ENCODE measurements at places on chromosomes 7 and 10.

GRCh38 chr7:3787717-3788264 lies 486.7 kb downstream of the SDK1 start:
- no peak for DNase-seq

GRCh38 chr10:52952391-52953055 lies 179.9 kb upstream of the MBL2 start:
- no peak for DNase-seq

DNA sequence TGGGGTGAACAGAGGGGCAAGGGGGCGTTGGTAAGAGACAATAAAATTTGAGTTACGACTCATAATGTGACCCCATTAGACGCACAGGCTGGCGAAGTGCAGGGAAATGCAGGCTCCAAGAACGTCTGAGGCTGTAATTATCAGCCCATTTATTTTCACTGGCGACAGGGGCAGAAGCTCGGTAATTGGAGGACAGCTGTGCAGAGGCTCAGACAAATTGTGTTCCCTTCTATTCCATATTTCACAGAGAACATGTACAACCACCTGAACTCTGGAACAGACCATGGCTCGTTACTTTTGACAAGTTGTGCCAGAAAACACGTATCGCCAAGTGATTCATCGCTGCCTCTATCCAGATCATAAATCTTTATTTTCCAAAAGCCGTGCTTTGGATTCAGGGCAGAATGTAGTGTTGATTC lies 137.3 kb upstream of the FRMD4A start:
- DNase-seq: no peak

DNA sequence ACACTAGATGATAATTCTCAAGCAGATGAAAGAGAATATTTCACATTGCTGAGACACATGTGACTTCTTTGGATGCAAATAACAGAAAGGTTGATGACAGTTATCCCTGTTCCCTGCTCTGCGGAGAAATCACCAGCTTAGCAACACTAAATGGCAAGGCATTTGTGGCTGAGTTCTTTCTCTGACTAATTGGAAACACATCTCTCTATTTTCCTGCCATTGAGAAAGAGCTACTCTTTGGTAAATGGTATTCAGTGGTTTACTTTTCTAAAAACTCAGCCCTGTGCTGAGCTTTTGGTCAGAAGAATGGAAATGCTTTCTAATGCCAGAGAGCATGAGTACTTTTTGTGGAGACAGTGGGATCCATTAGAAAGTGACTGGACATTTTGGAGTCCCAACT lies 771.4 kb downstream of the LRMDA start:
- no peak for DNase-seq

- DNase-seq: no peak
These were observed 65.3 kb upstream of the WAC start for GRCh38 chr10:28467615-28468014.

DNA sequence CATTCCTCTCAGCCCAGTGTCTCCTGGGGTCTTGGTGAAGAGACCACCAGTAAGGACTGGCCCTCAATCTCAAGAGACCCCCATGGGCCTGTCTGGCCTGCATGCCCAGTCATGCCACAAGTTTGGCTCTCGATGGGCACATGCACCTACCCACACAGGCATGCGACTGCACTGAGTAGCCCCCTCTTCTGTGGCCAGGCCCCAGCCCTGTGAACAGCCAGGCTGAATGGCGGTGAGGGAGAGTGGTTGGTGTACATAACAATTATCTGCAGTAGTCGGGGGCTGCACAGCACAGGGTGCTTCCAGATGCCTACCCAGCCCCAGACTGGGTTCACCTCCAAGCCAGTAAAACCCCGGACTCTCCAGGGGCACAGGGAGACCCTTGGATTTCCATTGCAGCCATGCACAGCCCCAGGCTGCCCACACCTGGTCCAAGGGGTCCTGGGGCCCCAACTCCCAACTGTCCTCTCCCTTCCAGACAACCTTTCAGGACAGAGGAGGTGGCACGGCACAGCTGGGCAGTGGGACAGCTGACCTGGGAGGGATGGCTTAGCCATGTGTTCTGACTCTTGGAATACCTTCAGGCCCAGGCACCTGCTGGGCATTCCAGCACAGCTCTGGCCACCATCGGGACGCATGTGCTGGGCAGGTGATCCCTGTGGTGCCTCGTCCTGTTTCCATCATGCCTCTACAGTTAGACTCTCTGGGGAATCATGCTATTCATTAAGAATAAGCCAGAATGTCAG lies 21.0 kb upstream of the CSGALNACT2 start:
- no peak for DNase-seq

- DNase-seq: peak; percentile 59
These were observed 102.5 kb downstream of the RAMP3 start for GRCh38 chr7:45259966-45260646.

GRCh38 chr7:784971-785370 lies 47.3 kb upstream of the SUN1 start:
- DNase-seq: no peak

DNA sequence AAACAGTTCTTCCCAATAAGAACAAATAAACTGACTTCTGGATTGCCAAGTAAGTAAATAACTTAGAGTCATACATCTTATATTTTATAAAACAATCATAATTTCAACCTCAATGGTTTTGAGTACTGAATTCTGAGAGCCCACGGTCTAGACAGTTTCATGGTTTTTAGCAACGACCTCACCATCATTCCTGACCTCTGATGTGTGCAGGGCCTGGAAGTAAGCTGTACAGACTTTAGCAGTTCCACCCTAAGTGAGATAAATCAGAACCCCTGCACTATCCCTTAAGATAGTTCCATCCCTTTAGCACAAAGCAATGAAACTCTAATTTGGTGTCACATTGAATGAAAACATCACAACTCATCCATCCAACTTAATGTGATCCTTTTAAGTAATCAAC lies 86.0 kb downstream of the NEBL start:
- no peak for DNase-seq

- DNase-seq: peak; percentile 1
These were observed 14.0 kb downstream of the RASGEF1A start for GRCh38 chr10:43252783-43253341.

DNA sequence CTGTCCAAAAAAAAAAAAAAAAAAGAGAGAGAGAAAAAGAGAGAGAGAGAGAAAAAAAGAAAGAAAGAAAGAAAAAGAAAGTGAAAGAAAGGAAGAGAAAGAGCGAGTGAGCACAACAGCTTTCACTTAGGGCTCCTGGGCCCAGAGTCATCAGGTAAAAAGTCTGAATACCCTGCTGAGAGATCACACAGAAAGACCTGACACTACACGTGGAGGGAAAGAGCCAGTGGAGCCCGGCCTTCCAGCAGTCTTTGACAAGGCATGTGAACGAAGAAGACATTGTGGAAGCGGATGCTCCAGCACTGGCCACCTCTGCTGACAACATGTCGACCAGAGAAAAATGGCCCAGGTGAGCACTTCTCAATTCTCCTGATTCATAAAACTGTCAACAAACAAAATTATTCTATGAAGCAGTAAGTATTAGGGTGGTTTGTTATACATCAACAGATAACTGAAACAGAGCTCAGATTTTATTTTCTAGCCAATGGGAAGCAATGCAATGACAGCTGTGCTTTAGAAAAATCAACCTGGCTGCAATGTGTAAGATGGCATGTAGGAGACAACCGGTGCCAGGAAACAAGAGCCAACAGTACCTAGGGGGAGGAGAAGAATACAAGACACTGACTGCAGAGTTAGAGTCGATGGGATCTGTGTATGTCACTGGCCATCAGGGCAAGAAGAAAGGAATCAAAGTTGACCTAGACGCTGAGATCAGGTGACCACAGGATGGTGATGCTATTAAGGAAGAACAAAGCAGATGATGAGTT lies 4.4 kb downstream of the RNF216 start:
- DNase-seq: no peak

- no peak for DNase-seq
These were observed 710 bp downstream of the MRPL43 start for GRCh38 chr10:100986623-100986951.

DNA sequence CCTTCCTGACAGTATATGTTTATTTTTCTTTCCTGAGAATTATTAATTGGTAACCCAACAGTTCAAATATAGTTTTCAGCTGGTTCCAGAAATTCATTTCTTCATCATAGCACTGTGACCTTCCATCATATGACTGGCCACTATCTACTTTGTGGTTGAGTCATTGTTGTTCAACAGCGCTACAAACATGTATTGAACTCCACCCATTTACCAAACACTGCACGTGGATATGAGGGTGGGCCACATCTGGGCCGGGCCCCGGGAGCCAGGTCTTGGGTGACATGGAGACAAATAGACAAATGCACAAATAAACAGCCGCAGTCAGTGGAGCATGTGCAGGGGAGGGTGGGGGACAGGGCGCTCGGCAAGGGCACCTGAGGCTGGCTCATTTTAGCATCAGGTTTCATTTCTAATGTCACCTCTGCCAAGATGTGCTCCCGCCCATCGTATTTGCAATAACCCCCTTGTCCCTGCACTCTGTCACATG lies 24.0 kb upstream of the EEPD1 start:
- DNase-seq: no peak

DNA sequence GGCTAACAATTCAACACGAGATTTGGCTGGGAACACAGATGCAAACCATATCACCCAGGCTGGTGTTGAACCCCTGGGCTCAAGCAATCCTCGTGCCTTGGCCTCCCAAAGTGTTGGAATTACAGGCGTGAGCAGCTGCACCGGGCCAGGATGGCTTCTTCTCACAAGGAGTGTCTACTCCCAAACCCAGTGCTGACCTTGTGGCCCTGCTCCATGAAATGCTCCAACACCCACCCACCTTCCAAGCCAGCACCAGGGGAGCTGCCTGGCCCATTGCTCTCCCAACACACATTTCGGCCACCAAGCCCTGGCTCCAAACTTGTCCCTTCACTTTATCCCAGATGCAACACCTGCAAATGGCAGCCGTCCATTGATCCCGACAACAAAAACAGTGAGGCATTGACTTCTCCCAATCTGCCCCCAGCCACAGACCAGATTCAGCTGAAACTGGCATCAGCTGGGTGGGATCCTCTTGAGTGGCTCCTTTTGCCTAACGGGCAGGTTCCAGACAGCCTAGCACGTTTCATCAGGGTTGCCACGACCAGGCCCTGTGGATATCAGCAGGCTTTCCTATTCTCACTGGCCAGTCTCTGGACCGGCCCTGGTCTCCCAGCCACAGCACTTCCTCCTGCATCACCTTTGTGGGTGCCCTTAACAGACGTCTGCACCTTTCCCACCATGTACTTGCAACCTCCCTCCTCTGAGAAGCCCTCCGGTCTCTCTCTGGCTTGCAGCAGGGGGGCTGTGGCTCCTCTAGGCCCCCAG lies 105.7 kb upstream of the CARD11 start:
- DNase-seq: no peak
